ENCODE measurements at places on chromosomes 11 and 22. TPM values are rescaled to one million over a fixed set of nuclear protein-coding genes. Genes with fewer than 3 reads are reported as not detected.

GRCh38 chr11:112404112-112404511, 143.5 kb upstream of the PLET1 start:
- DNase-seq: no peak

DNA sequence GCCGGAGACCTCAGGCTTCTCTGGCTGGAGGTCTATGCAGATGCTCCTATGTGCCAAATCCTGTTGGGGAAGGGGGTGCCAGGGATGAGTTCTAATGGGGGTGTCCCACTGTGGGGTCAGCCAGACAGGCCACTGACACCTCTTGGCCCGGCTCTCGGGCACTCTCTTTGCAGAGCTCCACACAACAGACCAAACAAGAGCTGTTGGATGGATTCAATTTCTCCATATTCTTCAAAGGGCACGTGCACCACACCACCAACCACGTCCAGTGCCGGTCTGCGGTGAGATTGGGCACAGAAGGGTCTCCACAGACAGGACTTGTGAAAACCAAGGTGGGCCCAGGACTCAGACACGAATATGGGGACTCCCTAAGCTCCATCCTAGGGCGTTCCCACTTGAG, 2.2 kb upstream of the RGL4 start:
- DNase-seq: no peak

DNA sequence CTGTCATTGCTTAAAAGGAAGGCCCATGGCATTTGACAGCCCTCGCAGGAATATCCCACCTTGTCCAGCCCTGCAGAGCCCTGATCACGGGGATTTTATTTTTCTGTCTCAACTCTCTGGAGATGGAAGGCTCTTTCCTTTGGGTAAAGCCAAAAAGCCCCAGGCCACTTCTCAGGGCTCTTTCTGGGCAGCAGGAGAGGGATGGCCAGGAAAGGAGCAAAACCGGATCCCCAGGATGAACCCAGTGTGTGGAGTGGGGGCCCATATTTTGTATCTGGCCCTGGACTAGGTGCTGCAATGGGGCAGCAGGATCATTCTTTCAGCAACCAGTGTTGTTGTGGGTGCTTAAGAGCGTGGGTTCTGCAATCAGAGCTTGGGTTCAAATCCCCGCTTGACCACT, 11.0 kb downstream of the CREB3L1 start:
- DNase-seq: no peak

- DNase-seq: no peak
These were observed 14.9 kb downstream of the DCPS start for GRCh38 chr11:126318574-126319373.

- no peak for DNase-seq
These were observed 15.9 kb downstream of the RTN4RL2 start for GRCh38 chr11:57476047-57476756.

DNA sequence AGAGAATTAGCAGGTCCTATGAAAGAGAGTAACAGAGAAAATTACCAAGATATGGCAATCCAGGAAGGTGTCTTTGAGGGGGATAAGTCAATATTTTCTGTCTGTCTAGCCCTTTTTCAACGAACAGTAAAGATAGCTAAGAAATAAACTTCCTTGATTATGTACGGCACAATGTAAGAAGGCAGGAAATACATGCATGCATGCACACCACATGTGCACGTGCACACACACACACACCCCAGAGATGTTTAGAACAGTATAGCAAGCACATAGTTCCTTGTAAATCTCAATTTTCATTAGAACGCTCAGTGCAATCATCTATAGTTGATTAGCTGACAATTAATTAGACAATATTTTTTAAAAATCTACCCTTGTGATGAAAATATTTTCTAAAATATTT, 74.7 kb downstream of the MPPED2 start:
- no peak for DNase-seq

DNA sequence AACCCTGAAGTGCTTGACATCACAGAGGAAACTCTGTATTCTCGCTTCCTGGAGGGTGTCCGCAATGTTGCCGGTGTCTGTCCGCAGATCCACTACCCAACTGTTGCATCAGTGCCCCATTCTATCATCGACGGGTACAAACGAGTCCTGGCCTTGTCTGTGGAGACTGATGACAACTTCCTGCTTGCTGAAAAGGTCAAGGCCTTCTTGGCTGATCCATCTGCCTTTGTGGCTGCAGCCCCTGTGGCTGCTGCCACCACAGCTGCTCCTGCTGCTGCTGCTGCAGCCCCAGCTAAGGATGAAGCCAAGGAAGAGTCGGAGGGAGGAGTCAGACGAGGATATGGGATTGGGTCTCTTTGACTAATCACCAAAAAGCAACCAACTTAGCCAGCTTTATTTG, 42.9 kb upstream of the DAGLA start:
- DNase-seq: no peak

DNA sequence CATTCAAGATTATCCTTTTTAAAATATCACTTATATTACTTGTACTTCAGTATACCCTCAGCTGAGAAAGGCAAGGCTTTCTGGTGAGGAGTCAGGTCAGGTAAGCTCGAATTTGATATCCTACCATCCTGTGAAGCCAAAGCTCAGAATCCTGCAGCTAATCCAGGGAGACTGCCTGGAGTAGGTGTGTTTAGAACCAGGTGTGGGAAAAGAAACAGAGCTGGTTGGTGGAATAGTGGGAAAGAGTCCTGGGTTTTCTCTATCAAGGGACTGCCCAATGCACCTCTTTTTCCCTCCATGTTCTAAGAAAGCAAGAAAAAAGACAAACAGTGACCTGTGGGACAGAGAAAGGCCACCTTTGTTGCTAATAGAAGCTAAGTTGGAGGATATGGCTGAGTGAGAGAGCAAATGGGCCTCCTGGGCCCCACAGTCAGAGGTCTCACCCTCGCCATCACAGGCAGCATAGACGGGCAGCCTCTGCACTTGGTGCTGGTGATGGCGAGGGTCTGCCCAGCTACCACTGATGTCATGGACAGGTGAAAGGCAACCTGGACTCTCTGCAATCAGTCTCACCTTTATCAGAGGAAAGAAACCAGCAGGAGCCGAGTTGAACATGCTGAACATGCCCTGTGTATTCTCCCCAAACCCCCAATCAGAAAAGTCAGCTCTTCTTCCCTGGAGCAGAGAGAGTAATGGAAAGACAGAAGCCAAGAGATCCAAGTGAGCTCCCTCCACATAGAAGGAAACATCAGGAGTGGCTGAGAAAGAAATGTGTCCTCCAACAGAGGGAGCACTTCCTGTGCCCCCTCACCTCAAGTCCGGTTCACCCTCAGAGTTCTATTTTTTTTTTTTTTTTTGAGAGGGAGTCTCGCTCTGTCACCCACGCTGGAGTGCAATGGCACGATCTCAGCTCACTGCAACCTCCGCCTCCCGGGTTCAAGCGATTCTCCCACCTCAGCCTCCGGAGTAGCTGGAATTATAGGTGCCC, 491.3 kb downstream of the BUD13 start:
- no peak for DNase-seq

DNA sequence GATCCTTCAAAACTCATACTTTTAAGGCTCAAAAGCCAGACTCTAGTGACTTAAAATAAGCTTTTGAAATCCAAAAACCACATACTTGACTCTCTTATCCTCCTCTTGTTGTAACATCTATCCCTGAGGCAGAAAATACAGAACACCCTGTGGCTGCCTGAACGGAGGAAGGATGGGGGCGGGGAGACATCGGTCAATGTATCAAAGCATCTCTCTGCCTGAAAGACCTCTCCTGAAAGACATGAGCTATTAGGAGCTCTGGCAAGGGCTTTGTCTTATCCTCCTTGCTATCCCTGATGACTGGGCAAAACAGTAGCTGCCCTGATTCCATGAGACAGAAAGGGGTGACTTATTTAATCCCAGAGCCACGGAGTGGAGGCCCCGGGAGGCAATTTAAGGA, 122.4 kb downstream of the MN1 start:
- no peak for DNase-seq

DNA sequence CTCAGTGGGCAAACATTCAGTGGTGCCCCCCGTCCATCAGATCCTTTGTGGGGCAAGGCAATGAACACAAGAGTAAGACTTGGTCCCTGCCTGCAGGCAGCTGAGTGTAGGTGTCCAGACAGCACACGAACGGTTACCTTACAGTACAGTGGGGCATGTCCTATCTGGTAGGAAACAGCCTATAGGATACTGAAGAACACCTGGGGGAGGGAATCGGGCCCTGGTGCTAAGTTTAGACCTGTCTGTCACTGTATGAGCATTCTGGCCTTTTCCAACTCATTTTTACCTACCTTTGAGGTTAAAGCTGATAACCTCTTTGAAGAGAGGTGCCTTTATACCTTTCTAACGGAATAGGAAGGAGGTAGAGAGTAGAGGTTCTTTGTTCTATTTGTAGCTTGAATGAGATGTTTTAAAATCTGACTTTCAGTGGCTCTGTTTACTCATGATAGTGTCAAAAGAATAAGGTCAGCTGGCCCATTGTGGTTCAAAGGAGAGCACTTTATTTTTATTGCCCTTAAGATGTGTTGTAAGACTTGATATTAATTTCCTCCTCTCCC, 8.9 kb downstream of the ZNRF3 start:
- DNase-seq: no peak

DNA sequence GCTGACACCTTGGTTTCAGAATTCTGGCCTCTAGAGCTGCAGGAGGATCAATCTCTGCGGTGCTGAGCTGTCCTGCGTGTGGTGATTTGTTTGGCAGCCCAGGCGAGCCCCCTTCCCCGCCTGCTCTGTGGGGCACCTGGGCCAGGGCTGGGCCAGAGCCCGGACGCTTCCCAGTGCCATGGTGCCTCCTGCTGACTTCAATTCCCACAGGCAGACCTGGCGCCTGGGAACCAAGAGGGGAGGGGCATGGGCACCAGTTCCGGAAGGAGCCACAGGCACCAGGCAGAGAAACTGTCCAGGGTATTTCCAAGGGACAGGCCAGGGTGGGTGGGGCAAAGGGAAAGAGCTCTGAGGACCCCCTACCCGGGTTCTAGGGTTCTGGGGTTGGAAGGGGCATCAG, 197.8 kb downstream of the CTTN start:
- DNase-seq: no peak

GRCh38 chr11:45543808-45544422, 121.5 kb downstream of the CHST1 start:
- DNase-seq: no peak

DNA sequence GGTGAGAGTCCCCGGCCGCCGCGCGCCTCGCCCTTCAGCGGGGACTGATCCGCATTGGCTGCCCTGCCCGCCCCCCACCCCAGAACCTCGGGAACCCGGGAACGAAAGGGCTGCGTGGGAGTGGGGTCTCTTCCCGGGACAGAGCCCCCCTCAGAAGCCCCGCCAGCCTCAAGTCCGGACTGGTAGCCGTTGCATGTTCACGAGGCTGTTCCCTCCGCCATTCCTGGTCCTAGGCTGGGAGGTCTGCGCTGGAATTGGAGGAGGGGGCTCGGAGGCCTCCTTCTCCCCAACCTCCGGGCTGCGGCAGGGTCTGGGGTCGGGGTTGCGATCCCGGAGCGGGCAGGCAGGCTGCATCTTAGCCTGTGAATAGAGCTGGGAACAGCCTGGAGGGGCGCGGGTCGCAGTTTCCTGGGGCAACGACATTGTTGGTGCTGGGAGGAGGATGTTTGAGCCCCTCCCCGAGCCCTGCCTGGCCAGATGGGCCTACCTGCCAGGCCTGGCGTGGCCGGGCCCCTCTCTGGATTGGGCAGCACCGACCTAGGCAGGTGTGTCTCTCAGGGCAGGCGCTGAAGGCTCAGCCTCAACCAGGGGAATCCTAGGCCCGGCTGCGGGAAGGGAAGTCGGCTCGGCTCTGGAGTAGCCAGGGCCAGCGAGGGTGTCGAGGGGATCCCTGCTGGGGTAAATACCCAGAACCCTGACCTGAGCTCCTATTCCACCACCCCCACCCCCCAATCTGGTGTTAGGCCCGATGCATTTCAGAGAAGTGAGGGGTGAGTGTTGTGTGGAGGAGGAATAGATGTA, 670 bp downstream of the MAPK8IP1 start:
- DNase-seq: no peak

- no peak for DNase-seq
These were observed 26.7 kb downstream of the ZBTB16 start for GRCh38 chr11:114085965-114086793.

- DNase-seq: no peak
These were observed 25.0 kb upstream of the PRSS23 start for GRCh38 chr11:86775361-86775760.

DNA sequence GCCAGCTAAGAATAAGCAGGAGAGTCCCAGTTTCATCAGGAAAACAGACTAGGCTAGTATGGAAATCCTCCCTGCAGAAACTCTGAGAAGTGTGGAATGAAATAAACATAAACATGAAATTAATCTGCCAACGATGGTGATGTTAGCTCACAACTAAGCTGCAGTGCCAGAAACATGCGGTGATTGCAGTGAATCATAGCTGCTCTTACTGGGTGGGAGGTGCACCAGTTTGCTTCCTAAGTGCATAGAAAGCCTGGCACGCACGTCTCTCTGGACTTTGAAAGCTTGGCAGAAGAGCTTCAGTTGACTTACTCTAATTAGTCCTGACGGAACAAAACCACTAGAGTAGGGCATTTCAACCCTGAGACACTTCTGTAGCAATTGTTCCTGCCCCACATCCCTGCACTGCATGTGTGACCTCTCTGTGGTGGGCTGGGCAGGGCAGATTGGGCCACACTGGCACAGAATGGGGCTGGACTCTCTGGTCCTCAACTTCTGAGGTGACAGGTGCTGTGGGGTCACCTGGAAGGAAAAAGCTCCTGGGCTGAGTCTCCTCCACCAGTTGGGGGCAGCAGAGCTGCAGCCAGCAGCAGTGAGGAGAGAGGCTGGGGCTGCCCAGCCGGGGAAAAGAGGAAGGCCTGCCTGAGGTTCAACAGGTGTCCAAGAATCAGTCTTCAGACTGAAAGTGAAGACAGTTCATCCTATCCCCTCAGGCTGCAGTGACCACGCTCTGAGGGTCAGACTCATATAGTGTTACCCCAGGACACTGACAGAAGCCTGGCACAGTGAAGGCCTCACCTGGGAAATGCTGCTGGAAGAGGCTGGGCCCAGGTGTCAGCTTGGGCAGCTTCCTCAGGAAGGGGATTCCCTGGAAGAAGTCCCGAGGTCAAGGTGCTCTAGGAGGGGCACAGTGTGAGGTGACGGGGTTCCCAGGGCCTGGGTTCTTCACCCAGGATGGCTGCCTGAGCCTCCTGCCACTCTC, 40.5 kb downstream of the GGTLC2 start:
- DNase-seq: no peak

The MISFA gene
- polyA plus RNA-seq: 4.6 TPM

The SLN gene
- polyA plus RNA-seq: 0.42 TPM

The EMID1 gene
- 101 TPM for polyA plus RNA-seq

The FGF19 gene
- 2.3 TPM for polyA plus RNA-seq

The APOL5 gene
- polyA plus RNA-seq: not detected

The RBMXL2 gene
- 0.22 TPM for polyA plus RNA-seq

The SCO2 gene
- not detected for polyA plus RNA-seq

Data from left renal cortex interstitium (tissue), 4 donors.